Renal pelvis (tissue), 12 donors: ENCODE measurements at places on chromosomes 7 and 10.
A peak's percentile ranks its signal among the peaks of the same experiment; 100 is the strongest.

DNA sequence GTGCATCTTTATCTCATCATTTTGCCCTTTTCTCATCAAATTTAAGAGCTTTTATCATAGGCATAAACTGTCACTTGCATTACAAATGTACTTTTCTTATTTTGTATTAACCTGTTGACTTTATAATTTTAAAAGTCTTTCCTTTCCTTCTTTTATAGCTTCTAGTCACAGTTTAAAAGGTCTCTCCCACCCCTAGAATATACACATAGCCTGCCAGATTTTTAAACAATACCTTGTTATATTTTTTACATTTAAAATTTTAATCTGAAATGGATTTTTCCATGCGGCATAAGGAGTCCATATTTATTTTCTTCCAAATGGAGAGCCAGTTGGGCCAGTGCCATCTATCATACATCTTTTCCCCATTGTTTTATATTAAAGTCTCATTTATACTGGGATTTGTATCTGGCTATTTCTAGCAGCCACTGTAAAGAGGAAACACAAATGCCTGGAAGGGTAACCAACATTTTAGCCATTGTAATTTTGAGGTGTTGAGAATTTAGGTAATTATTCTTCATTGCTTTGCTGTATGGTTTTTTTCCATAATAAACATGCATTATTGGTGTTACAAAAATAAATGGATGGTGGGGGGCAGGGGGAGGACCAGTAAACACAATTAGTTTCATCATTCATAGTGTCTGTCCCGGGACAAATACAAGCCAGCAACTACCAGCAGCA, 92.8 kb downstream of the CCDC71L start:
- no peak for DNase-seq

- DNase-seq: no peak
These were observed 4.9 kb upstream of the ZMIZ1 start for GRCh38 chr10:79063661-79064492.

- no peak for DNase-seq
These were observed 313.1 kb upstream of the ZNF32 start for GRCh38 chr10:43961523-43962345.

DNA sequence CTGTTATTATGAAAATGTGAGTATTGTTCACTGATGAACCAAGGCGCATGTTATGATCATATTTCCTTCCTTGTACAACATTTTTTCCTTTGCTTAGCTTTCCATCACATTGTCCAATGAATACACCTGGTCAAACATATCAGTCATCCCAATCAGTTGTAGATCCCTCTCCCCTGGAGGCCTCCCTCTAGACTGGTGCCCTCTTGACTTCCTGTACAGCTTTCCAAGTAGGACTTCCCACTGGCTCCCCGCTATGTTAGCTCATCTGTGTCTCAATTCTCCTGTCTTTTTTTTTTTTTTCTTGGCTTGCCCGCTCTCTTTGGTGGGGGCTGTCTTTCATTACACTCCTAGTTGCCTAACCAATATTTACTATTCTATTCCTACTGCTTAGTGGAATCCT, 214.2 kb upstream of the NPY start:
- DNase-seq: no peak

DNA sequence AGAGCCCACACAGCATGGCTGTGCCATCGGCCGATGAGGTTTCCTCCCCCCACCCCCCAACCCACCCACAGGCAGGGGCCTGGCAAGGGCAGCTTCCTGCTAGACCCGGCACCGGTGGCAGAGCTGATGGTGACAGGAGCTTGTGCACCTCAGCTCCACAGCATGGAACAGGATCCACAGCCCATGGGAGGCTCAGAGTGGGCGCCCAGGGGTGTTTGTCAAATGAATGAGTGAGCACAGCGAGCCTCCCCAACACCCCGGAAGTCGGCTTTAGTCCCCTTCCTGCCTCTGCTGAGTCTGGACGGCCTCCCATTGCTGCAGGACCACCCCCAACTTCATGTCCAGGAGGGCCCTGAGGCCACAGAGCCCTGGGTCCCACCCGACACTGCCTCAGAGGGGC, 68.9 kb downstream of the PDGFA start:
- no peak for DNase-seq

DNA sequence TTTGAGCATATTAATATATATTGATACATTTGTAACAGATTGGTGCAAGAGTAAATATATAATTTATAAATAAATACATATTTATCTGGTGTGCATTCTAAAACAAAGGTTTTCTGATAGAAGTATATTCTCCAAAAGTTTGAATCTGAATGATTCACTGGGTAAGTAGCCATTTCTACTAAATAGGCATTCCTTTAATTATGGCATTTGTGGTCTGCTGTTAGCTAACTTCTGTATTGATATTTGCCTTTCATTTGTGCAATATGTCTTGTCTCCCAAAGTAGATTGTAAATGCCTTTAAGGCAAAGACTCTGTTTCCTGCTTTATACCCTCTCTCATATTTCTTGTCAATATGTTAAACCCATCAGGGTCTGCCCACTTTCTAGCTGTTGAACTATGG, 11.1 kb upstream of the ARID5B start:
- DNase-seq: no peak

DNA sequence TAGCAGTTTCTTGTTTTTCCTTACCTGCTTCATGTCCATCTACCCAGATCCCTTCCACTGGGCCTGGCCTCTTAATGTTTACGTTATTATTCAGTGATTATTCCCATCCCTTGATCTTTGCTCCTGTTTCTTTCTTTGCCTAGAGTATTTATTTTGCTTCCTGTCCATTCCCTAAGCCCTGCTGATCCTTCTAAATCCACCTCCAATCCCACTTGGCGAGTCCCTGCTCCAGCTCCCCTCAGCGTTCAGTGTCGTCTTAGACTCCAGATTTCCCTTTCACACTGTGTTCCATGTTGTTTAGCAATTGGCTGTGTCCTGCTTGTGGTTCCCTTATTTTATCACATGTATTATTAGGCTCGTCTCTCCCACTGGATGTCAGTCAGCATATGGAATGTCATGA, 7.3 kb downstream of the PPP2R2D start:
- DNase-seq: no peak

- no peak for DNase-seq
These were observed 99.2 kb downstream of the GRK5 start for GRCh38 chr10:119306514-119306951.

GRCh38 chr7:75624134-75624832, 114.5 kb downstream of the HIP1 start:
- no peak for DNase-seq

DNA sequence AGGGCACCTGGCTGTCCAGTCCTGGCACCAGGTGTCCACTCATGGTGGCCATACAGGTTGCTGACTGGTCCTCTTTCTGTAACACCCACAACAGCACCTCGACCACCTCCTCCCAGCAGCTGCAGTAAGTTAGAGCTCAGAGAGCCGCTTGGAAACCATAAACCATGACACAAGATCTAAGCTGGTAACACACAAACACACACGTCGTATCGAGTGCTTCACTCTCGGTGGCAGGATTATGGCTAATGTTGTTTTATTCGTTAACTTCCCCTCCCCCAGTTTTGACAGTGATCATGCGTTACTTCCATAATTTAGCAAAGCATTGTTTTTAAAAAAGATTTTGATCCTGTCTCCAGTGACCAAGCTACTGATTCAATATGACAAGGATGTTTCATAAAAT, 59.7 kb downstream of the CAMK2B start:
- DNase-seq: no peak

DNA sequence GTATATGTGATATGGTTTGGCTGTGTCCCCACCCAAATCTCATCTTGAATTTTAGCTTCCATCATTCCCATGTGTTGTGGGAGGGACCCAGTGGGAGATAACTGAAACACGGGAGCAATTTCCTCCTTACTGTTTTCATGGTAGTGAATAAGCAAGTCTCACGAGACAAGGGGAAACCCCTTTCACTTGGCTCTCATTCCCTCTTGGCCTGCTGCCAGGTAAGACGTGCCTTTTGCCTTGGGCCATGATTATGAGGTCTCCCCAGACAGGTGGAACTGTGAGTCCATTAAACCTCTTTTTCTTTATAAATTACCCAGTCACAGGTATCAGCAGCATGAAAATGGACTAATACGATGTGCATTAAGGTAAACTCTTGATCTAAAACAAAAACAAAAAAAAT, 357.1 kb upstream of the AOAH start:
- DNase-seq: no peak

DNA sequence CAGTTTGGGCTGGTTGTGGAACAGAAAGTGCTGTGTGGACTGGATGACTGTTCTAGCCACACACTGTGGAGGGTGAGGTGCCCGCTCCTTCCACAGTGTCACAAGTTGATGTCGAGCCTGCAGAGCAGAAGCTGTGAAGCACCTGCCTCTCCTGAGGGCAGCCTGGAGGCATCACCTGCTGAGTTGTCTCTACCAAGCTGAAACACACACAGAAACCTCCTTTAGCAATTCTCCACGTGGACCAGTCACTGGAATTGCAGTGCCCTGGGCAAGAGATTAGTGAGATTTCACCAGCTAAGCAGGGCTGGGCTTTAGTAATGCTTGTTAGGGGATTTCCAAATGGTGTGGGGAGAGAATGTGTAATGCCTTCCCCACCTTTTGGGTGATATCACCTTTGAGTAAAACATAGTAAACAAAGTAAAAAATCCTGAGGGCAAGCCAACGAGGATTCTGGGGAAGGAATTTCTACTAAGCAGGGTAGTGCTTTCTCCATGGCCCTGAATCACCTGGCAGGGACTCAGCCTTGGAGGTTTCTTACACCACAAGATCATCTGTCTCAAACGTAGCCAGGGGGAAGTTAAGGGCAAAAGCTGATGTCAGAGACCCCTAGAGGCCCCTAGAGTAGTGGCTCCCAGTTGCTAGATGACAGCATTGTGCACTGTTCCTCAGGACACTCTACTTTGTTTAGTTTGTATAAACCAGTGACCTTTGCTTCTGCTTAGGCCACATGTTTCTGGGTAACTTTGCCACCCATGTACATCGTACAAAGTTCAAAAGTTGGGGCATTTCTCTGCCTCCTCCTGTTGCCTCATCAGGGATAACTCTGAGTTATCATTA, 233.1 kb upstream of the IGFBP3 start:
- no peak for DNase-seq

- no peak for DNase-seq
These were observed 322.3 kb upstream of the PODXL start for GRCh38 chr7:131878777-131879176.

DNA sequence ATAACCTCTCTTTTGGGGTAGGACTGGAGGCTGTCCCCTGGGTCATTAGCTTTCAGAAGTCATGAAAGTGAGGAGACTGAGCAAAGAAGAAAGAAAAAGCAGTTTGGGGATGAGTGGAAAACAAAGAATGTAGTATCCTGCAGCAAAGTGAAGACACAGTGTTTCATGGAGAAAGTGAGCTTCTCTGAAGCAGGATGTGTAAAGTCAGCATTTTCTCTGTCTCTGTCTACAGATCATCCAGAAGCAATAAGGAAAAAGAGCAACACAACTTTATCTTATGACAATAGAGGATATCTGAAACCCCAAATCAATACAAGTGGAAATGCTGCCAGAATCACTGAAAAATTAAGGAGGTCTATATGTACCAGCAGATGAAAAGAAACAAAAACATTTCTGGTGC, 28.4 kb upstream of the ZNF248 start:
- DNase-seq: no peak

- DNase-seq: peak; percentile 8
These were observed 568 bp upstream of the MEOX2 start for GRCh38 chr7:15686957-15687545.

- DNase-seq: no peak
These were observed 997 bp downstream of the WDR37 start for GRCh38 chr10:1057106-1057657.

DNA sequence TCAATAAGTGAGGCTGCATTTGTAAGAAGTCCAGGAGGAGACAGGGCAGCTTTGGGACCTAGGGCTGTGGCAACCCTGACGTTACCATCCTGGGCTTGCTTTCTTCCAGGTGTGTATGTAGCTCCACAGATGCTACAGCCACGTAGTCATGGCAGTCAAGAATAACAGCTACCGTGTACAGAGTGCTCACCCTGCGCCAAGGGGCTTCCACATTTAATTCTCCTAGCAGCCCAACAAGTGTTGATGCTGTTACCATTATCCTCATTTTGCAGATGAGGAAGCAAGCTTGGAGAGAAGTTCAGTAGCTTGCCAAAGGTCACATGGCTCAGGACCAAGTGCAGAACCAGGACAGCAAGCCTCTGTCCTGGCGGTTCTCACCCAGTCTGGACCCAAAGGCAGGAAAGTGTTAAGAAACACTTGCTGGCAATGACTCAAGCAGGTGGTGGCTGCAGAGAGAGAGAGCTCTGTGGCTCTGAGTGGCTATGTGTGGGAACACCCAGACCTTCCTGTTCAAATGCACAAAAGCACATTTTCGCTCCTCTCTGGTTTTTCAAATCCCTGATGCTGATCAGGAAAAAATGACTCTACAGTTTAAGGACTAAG, 89.8 kb downstream of the CREM start:
- DNase-seq: no peak

GRCh38 chr7:11236680-11237079, 263.0 kb downstream of the PHF14 start:
- DNase-seq: no peak

DNA sequence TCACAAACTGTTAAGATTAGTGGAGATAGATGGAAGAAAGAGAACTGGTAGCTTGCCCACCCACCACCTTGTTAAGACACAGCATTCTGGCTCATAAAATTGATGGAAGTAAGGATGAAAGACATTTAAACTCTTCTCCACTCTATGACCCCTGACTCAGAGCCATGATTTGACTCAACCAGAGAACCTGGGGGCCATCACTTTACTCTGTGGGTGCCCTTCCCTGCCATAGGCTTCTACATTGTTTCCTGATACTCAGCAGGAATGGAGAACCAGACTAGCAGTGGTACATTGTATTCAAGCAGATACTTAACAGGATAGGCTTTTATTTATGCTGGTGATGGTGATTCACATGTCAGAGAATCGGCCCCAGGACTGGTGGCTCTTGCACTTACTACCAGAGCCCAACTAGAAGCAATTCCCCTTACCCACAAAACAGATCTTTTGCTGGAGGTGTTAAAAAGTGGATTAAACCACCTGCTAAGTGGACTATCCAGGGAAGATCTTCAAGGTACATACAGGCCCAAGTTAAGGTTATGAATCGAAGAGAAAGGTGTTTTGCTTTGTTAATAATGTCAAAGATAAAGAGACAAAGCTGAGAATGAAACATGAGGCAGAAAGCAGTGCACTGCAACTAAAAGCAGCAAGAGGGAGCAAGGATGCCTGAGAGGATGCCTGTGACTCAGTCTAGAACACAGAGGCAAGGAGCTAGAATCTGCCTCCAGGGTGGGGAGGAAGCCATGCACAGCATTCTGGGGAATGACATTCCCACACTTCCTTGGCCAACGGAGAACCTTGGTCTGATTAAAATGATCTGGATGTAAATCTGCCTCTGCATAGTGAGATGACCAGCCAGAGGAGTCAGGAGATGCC, 36.0 kb upstream of the GLI3 start:
- DNase-seq: no peak

GRCh38 chr7:5041047-5041446, 4.6 kb upstream of the RBAK start:
- no peak for DNase-seq

GRCh38 chr7:69787736-69788431, 189.6 kb downstream of the AUTS2 start:
- DNase-seq: no peak

DNA sequence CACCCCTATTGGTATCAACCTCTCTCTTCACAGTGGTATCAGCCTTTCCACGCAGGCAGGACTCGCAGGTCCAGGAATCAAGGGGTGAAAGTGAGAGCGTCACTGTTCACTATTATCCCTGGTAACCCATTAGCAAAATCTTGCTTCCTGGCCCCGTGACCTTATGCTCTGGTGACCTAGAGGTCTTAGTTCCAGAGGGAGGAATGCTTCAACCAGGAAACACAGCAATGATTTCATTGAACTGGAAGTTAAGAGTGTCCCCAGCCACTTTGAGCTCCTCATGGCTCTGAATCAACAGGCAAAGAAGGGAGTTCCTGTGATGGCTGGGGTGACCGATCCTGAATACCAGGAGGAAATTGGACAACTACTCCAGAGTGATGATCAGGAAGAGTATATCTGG, 90.6 kb downstream of the CUL2 start:
- no peak for DNase-seq
